Stimulated activated CD4-positive, alpha-beta T cell treated with anti-CD3 and anti-CD28 coated beads, Interleukin-1b, Interleukin-23, amount 100 ng/mL, for 48 hours (primary cell): ENCODE measurements at places on chromosomes 3 and 15.
A peak's percentile ranks its signal among the peaks of the same experiment; 100 is the strongest.

GRCh38 chr15:63553388-63553791 is 43.8 kb upstream of the FBXL22 start:
- DNase-seq: no peak

DNA sequence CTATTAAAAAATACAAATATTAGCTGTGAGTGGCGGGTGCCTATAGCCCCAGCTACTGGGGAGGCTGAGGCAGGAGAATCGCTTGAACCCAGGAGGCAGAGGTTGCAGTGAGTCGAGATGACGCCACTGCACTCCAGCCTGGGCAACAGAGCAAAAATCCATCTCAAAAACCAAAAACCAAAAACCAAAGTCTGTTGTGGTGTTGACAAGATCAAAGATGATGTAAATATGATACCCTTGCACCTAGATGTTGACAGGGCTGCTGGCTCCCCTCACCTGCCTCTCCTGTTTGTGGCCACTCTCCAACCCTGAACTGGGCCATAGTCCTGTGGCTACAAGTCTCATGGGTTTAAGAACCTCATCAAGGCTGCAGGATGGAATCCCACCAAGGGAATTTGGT is 16.2 kb downstream of the DAPK2 start:
- DNase-seq: no peak

- no peak for DNase-seq
Observed at GRCh38 chr3:41450416-41451231, 251.3 kb downstream of the CTNNB1 start.

DNA sequence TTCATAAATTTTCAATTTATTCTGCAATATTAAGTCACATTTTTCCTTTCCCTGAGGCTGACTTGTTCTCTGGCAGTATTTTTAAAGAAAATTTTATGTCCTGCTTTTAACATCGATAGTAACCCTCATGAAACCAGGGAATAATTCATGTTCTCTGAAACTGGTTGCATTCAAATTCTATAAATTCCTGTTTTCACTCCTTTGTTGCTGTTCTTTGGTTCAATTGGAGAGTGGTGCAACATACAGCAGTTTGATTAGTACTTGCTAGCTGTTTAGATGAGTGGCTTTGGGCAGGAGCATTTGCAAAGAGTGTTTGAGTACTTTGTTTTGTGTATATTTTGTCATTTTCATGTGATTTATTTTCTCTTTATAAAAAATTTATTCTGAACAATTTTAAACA is 19.2 kb downstream of the ZIC1 start:
- DNase-seq: no peak

GRCh38 chr3:42174679-42175385 is 83.7 kb downstream of the TRAK1 start:
- DNase-seq: no peak

- no peak for DNase-seq
Observed at GRCh38 chr15:82643992-82644391, 3.2 kb downstream of the CPEB1 start.

DNA sequence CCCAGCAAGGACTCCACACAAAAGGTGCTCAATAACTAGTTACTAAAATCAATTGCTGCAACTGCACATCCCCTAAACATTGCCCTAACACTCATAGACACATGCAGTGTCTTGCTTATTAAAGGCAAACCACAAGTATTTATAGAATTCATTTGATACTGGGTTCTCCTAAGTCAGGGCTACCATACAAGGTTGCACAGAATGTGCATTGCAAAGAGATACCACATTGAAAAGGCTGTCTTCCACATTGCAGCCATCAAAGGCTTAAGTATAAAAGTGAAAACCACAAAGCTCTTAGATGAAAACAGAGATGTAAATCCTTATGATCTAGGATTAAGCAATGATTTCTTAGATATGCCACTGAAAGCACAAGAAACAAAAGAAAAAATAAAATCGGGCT is 33.6 kb upstream of the TOPAZ1 start:
- no peak for DNase-seq

DNA sequence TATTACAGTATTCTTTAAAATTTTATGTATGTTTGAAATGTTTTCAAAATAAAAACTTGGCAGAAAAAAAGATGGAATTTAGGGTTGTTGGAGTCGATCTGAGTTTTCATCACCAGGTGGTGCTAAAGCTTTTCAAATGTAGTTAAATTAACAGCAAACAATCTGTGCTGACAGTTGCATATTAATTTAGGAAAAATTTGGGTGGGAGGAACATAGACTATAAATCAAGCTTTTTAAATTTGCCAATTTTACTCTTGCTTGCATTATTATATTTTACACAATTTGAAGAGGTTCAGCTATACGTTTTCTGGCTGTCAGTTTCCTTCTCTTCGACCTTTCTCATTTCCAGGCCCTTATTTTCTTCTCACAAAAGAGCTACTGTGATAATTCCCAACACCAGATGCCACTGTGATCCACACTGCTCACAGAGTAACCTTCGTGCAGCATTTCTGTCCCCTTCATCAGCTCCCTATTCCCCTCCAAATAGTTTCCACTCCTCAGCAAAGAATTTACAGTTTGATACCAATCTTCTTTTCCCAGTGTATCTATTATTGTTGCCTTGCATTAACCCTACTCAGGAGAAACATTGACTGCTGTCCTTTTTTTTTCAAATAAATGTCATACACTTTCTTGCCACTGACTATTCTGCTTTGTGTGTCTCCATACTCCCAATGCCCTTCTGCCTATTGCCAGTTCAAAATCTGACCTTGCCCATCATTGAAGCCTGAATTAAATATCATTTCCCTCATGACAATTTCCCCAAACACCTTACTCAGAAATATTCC is 53.4 kb upstream of the EIF5A2 start:
- DNase-seq: no peak

DNA sequence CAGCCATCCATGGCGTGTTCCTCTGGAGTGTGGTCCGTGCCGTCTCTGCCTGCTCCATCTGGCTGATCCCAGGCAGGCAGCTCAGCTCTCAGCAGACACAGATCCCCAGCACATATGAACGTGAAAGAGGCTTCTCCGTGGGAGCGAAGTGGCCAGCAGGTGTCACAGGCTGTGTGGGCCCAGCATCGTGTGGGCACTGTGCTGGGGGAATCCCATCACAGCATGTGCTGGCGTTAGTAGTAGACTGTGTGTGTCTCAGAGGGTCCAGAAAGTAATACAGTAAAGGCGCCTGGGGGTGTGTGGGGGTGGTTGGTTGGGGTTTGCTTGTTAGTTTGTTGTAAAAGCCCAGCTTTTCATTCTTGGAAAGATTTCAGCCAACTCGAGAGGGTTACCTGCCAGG is 147.6 kb downstream of the IGF1R start:
- DNase-seq: no peak

GRCh38 chr3:54572197-54572895 is 355.5 kb downstream of the LRTM1 start:
- DNase-seq: no peak

DNA sequence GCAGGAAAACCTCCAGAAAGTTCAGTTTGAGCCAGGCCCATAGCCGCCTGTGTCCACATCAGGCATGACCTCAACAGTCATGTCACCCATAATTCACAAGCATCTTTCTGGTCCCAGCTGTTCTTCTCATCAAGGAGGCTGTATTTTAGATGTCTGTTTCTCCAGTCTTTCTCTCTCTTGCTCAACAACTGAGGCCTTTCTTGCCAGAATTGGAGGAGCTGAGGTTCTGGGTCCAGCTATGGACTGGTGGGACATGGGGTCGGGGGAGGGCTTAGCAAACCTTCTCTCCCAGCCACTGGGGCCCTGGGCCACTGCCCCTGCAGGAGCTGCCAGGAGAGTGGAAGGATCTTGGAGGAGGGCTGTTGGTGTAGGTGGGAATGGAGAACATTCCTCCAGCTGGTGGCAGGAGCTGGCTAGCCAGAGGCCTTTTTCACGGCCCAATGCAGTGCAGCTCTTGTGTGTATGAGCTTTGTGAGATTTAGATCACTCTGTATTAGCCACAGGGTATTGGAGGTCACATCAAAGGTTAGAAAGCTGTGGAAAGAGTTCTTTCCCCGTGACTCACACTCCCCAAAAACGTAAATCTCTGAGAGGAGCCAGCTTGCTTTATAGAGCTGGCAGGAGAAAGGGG is 23.5 kb downstream of the MAGEF1 start:
- no peak for DNase-seq

DNA sequence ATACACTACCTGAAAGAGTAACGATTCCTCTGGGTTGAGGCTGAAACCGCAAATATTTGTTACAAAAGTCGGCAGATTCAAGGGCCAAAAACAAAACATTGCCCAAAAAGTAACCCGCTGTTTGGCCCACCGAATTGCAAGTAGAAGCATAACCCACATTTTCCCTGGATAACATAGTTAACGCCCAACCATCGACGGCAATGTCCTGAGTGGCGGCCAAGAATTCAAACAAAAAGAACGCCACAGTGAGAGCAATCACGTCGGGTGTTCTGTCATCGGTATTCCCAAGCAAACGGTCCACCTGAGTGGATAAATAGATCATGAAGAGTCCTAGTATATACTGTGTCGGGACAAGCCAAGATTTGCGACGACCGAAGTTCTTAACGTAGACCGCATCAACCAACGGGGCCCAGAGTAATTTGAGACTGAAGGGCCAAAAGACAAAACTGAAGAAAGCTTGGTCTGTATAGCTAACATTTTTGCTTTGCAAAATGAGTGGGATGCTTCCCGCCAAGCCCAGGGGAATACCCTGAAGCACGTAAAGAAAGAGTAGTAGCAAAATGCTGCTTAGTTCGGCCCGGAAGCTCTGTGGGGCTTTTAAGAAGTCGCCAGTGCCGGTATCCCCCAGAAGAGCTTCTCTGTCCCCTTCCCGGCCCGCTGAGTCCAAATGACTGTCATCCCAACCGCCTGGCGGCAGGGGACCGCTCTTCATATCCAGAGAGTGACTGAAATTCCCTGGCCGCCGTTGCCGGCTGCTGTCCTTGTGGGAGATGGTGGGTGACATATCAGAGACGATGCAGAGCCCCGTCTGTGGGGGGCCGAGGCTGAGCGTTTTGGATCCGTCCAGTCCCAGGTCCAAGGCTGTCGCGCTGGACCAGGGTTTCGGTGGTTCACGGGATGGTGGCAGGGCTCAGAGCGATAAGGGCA is 750 bp downstream of the SLC33A1 start:
- peak; percentile 45 for DNase-seq

GRCh38 chr3:4478261-4478660 is 11.2 kb upstream of the SUMF1 start:
- no peak for DNase-seq

DNA sequence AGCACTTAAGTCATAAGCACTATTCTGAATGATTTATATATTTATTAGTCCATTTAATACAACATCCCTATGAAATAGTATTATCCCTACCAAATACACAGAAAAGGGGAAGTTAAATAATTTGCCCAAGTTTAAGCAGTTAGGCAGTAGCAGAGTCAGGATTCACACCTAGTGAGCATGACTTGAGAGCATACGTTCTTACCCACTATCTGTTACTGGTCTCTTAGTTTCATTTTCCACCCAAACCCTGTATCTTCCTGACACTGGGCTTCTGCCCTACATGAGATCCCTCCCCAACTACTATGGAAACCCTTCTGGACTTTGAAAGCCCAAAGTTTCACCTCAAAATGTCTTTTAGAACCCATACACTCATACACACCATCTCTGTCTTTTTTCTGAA is 4.4 kb upstream of the ATOSA start:
- no peak for DNase-seq

GRCh38 chr15:96359616-96360521 is 29.4 kb downstream of the NR2F2 start:
- DNase-seq: no peak

GRCh38 chr3:34011171-34012101 is 213.0 kb downstream of the PDCD6IP start:
- DNase-seq: no peak

DNA sequence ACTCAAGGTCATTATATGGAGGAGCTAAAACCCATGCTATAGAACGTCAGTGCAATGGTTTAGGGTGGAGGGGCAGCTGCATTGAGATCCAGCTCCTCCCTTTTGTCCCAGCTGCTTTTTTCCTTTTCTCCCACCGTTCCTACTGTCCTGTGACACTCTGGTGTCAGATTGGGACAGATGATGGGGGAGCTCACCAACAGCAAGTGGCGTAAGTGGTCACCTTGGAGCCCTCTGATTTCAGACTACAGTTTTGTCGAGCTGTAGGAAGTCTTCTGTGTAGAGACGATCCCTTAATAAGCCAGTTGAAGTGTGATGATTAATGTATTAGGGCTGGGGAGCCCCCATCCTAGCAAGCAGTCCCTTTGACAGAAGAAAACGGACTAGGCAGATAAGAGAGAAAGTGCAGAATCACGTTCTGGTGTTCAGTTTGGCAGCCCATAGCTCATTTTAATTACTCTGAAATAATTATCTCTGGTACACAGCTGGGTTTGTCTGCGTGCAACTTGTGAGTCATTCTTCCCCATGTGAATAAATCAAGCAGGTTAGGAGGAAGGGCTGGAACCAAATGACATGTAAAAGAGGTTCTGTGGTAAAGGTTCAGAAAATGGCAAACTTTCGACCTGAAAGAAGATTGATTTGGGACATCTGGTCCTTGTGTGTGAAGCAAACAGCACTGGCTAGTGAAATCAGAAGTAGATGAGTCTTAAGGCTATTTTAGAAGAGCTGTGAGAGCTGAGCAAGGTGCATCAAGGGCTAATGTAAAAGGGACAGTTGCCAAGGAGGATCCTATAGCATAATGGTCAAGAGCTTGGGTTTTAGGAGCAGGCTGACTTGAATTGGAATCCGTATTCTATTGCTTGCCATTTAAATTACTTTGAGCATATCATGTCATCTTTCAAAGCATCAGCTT is 241.4 kb downstream of the EDEM1 start:
- DNase-seq: no peak

DNA sequence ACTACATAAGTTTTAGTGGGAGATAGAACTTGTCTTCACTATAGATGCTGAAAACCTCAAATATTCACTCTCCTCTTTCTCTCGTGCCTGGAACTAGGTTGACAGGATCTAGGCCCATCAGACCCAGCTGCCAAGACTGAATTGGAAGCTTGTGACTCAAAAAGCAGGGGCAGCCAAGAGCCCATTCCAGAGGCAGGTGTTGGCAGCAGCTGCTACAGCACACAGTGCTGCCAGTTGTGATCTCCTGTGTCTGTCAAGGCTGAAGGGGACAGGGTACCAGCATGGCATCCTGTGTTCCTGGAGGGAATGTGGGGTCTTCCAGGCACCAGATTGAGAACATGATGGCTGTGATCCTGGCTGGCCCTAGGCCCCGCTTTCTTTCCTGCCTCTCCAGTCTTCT is 92.5 kb upstream of the MB21D2 start:
- no peak for DNase-seq

GRCh38 chr15:66294932-66295235 is 1.5 kb downstream of the DIS3L start:
- DNase-seq: no peak

DNA sequence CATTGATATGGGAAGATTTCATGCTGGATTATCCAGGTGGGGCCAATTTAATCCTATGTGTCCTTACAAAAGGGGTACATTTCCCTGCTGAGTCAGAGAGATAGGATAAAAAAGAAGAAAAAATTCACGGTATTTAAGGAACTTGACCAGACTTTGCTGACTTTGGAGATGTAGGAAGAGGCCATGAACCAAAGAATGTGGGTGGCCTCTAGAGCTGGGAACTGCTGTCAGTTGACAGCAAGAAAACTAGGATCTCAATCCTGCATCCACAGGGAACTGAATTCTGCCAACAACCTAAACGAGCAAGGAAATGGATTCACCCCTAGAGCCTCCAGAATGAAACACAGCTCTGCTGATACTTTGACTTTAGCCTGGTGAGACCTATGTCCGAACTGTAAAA is 148.1 kb upstream of the SLC24A5 start:
- DNase-seq: no peak
